ENCODE measurements at places on chromosomes 2 and 18.

DNA sequence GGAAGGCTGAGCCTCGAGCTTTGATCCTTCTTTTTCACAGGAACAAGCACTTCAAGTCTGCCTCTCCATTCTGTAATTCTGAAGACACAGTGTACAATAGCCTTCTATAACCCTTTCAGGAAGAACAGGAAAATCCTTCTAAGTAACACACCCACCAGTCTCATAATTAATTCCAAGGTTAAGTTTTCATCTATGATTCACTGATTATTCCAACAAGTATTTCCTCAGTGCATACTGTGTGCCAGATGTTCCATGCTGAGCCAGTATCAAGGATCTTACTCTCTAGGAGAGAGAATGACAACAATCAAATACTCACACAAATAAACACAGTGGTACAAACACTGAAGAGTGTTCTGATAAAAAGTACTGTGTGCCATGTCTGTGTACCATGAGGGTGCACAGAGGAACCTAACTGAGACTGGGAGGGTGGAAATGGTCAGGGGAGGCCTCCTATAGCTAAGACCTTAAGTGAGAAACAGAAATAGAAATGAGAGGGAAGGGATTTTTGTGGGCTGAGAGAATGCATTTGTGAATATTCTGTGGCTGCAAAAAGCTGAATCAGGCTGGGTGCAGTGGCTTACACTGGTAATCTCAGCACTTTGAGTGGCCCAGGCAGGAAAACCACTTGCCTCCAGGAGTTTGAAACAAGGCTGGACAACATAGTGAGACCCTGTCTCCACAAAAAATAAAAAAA lies 7.3 kb upstream of the MTLN start:
- no peak for DNase-seq

GRCh38 chr2:36854241-36854640 lies 112.1 kb downstream of the STRN start:
- no peak for DNase-seq

- no peak for DNase-seq
Measured at GRCh38 chr2:188526701-188527100, 235.0 kb downstream of the GULP1 start.

DNA sequence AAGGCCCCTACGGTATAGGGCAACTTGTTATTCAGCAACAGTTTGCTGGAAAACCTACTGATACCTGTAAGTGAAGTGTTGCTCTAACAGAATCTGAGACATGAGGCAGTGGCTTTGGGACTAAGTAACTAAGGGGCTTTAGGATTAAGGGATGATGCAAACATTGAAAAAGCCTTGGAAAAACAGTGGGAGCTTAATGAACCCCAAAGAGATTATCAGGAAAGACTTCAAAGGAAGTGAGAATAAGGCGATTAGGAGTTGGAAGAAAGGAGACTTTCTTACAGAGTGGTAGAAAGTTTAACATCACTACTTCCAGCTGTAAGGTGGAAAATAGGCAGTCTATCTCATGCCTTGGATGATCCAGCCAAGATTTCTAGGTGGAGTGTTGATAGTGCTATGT lies 158.2 kb upstream of the TRIB2 start:
- DNase-seq = no peak

GRCh38 chr2:219289195-219289536 lies 10.0 kb downstream of the DNAJB2 start:
- DNase-seq = no peak
